Breast epithelium (tissue), 4 donors: ENCODE measurements at places on chromosomes 1 and 21. TPM values are rescaled to one million over a fixed set of nuclear protein-coding genes. Genes with fewer than 3 reads are reported as not detected.

- no peaks in the 10 kb centered on the region for H3K36me3 ChIP-seq
- H3K27me3 ChIP-seq, result no peaks in the 10 kb centered on the region
- H3K27ac ChIP-seq, result no peak overlapping the region
- no peaks in the 10 kb centered on the region for H3K4me1 ChIP-seq
- no peak overlapping the region for H3K4me3 ChIP-seq
- DNase-seq, result no peak
Observed at GRCh38 chr1:51070011-51070410, 32.0 kb upstream of the C1orf185 start.

The AUNIP gene
- 0.33 TPM for total RNA-seq

GRCh38 chr1:111643696-111644095, 24.1 kb downstream of the RAP1A start:
- no peak for DNase-seq
- no peak overlapping the region for H3K4me3 ChIP-seq
- H3K36me3 ChIP-seq, result no peaks in the 10 kb centered on the region
- no peaks in the 10 kb centered on the region for H3K27me3 ChIP-seq

DNA sequence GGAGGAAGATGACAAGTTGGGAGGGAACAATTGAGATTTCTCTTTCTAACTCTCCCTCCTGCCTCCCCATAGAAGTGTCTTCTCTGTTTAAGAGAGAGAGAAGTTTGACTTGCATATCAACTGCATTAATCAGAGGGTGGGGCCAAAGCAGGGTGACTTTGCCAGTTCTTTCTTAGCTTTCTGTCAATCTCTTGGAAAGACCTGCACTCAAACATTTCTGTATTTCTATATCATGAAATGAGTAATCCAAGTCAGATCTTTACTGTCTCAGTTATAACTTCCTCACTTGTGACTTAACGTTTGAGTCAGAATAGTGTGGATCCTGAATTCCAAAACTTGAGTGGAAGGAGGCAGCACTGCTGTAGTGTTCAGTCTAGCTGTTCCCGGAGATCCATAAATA, 180.8 kb upstream of the KCNK2 start:
- H3K36me3 ChIP-seq, result no peaks in the 10 kb centered on the region
- H3K4me3 ChIP-seq, result no peak overlapping the region
- no peak for DNase-seq
- no peaks in the 10 kb centered on the region for H3K27me3 ChIP-seq
- H3K4me1 ChIP-seq, result no peaks in the 10 kb centered on the region
- no peak overlapping the region for H3K27ac ChIP-seq

GRCh38 chr21:38609580-38609979, 111.3 kb upstream of the ERG start:
- no peak for DNase-seq
- no peak overlapping the region for H3K4me3 ChIP-seq
- H3K4me1 ChIP-seq, result no peaks in the 10 kb centered on the region
- H3K36me3 ChIP-seq, result no peaks in the 10 kb centered on the region
- no peaks in the 10 kb centered on the region for H3K27me3 ChIP-seq
- no peak overlapping the region for H3K27ac ChIP-seq

GRCh38 chr21:21291883-21292569, 293.8 kb downstream of the NCAM2 start:
- no peak for DNase-seq
- H3K27ac ChIP-seq, result no peak overlapping the region
- no peaks in the 10 kb centered on the region for H3K4me1 ChIP-seq
- no peaks in the 10 kb centered on the region for H3K27me3 ChIP-seq
- no peak overlapping the region for H3K4me3 ChIP-seq
- no peaks in the 10 kb centered on the region for H3K36me3 ChIP-seq
